Activated T-cell treated with anti-CD3 and anti-CD28 coated beads for 1 hour (primary cell): ENCODE measurements at places on chromosomes 12 and 14.

DNA sequence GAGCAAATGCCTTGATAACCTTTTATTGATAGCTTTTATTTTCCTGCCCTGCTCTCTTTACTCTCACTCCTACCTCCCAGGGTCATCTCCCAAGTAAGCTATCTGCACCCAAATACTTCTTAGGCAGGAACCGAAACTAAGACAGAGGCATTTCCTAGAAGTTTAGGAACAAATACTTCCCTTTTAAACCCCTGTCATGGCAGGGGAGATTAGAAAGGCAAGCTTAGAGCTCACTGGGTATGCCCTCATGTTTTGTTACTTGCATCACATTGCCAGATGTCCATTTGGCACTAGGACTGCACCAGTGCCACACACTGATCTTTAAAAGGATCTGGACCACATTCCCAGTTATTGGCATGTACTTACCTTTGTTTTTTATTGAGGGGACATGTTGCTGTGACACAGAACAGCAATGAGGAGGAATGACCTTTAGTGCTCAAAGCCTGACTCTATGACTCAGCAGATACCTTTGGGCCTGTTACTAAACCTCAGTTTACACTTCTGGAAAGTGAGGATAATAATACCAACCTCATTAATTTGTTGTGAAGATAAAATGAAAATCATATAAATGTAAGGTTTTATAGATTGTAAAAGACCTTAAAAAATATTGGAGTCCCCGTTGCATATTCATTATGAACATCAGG lies 40.9 kb upstream of the MBIP start:
- no peak for DNase-seq

GRCh38 chr14:85295318-85295717 lies 234.6 kb upstream of the FLRT2 start:
- no peak for DNase-seq

- DNase-seq = no peak
Observed at GRCh38 chr14:52129721-52130120, 60.9 kb upstream of the NID2 start.

- DNase-seq = no peak
Observed at GRCh38 chr12:93960521-93960920, 187.9 kb upstream of the PLXNC1 start.

DNA sequence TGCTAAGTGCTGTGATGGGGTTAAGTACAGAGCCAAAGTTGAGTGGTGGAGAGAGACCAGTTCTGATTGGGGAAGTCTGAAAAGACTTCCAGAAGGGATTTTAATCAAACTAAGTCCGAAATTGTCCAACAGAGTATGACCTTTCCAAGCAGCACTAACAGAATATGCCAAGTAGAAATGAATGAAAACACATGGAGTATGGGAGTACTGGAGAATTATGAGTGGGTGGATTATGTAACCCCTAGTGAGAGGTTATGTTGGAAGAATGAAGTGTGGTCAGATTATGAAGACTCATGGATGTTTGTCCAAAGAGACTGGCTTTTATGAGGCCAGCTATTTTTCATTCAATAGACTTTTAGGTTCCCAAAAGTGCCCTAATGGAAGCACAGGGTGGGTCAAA lies 94.0 kb upstream of the PLEKHA5 start:
- DNase-seq = no peak

GRCh38 chr14:60276347-60276746 lies 27.3 kb downstream of the PPM1A start:
- DNase-seq = no peak
